ENCODE measurements at places on chromosomes 6 and 20.

DNA sequence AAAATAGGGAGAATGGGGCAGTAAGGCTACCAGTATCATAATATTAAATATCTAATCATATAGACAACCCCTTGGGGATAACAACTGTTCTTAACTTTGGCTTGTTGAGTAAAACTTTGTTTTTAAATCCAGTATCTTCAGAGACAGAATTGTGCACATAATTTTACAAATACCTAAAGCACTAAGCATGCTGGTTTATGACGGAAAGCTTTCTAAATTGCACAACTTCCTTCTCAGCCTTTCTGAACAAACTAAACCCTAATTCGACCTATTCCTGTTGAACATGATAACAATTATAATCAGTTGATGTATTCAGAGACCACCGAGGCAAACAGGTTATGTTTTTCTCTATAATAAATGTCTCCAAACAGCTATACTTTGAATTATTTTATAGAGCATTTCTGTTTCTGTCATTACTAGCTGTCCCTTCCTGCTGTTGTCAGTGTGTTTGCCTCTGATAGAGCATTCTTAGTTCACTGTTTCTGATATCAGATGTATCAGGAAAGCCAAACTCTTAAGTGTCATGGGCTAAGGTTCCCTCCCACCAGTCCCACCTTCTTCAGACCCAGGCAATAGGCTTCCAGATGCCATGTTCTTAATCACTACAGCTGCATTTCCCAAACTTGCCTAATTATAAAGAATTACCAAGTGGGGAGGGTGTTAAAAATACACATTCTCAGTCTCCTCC is 8.7 kb downstream of the ZHX3 start:
- DNase-seq, result no peak

GRCh38 chr6:29959467-29959866 is 17.1 kb downstream of the HLA-A start:
- DNase-seq, result no peak

DNA sequence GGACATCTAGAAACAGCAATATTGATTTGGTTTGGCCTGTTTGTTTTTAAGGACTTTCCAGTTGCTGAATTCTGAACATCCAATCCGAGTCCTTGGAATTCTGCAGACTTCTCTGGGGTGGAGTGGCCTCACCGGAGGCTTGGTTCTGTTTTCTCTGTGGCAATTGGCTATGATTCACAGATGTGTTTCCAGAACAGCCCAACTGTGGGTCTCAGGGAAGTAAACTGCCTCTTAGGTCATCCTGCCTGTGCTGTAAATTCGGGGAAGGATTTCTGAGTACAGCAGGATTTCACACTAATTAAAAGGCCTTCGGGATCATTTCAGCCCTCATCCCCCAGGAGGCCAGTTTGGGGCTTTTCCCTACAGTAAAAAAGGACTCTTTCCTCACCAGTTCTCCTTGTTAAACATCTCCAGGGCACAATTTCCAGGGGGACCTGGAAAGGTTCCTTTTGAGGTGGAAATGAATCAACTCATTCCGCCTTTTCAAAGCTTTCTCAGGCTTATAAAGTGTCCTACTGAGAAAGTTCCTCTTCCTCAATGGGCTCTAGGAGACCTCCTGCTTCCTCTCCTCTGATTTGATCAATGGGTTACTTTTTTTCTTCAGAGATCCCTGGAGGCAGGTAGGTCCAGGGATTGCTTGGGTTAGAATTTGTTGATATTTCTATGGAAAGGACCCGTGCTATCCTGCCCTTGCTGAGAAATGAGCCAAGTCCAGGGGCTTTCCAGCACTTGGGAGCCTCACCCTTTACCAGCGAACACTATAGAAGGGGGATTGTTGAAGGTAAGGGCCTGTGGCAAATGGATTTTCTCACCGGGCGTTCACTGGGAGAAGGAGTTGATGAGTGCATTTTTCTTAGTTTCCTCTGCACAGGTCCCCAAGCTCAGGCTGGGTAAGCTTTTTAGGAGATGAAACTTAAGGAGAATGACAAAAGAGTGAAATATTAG is 114.6 kb downstream of the CLIC5 start:
- DNase-seq, result no peak

GRCh38 chr6:51153109-51153508 is 334.4 kb downstream of the TFAP2B start:
- DNase-seq, result no peak

DNA sequence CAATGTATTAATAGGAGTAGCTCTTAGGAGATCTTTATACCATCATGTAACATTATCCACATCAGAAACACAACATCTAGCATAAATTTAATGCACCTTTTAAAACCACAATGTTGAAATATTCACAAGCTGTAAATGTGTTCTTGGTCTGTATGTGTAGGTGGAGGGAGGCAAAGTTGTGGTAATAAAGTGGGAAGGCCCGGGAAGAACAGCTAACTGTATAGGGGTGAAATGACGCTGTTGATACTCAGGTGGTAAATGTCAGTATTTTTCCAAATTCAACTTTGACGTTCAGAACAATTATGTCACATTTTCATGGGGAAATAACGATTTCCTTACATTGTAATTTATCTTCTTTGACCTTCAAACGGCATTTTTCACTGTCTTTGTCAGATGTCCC is 146.0 kb upstream of the STMND1 start:
- DNase-seq, result no peak
